ENCODE measurements at places on chromosomes 12 and 14.

DNA sequence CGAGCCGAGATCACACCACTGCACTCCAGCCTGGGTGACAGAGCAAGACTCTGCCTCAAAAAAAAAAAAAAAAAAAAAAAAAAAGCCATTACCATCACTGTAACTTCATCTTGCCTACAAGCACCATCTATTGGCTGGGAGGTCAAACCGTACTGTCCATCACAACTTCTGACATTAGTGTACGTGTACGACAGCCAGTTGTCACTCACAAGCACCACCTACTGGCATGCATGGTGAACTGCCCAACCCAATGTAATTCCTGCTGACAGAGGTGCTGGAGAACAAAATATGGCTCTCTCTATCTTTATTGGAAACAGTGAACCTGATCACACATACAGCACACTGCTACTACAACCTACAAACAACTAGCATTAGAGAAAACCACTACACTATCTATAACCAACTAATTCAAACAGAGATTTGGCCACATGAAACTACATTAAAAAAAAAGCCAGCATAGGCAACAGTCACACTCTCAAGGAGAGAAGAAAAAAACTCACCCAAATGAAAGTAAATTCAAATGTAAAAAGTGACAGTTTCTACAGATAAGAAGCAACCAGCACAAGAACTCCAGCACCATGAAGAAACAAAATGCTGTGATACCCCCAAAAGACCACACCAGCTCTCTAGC is 82.3 kb downstream of the PUS7L start:
- DNase-seq, result no peak

DNA sequence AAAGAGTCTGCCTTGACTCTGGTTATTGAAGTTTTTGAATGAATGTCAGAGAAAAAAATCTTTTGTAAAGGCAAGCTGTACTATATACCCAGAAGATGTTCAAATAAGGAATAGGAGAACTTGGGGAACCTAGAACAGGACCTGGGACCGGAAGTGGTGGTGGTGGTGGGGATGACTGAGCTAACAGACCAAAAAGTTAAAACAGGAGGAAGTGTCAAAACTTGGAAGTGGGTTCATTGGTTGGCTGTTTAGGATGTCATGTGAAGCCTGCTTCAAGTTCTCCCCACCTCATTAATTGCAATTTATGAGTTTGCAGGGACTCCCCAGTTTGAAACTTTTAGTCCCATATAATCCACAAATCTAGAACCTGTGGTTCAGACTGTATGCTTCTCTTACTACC is 26.2 kb downstream of the PLXNC1 start:
- DNase-seq, result no peak

DNA sequence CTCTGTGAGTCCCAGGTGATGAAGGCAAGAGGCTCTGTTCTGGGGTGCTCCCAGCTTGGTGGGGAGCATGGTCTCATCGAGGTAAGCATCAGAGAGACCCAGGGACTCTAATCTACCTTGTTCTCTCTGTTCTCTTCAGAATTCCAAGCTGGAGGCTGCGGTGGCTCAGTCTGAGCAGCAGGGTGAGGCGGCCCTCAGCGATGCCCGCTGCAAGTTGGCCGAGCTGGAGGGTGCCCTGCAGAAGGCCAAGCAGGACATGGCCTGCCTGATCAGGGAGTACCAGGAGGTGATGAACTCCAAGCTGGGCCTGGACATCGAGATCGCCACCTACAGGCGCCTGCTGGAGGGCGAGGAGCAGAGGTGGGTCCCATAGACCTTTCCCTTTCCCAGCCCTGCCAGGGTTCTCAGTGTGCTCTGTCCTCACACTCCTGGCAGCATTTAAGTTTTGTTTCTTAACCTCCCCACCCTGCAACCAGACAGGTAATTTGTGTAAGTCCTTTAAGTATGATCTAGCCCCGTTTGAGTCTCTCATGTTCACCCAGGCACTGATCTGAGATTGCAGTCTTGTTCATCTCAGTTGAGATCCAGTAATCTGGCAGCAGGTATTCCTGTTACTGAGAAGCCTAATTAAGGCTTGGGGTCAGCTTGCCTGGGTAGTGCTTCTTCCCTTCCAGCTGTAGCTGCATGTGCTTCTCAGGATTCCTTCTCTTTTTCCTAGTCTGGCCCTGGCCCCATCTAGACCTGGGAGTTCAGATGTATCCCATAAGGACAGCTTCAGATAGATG is 14.8 kb upstream of the KRT81 start:
- DNase-seq, result no peak

GRCh38 chr12:9888665-9889273 is 7.5 kb downstream of the KLRF2 start:
- DNase-seq, result no peak

- DNase-seq, result no peak
Observed at GRCh38 chr14:89469210-89470198, 52.5 kb upstream of the FOXN3 start.

DNA sequence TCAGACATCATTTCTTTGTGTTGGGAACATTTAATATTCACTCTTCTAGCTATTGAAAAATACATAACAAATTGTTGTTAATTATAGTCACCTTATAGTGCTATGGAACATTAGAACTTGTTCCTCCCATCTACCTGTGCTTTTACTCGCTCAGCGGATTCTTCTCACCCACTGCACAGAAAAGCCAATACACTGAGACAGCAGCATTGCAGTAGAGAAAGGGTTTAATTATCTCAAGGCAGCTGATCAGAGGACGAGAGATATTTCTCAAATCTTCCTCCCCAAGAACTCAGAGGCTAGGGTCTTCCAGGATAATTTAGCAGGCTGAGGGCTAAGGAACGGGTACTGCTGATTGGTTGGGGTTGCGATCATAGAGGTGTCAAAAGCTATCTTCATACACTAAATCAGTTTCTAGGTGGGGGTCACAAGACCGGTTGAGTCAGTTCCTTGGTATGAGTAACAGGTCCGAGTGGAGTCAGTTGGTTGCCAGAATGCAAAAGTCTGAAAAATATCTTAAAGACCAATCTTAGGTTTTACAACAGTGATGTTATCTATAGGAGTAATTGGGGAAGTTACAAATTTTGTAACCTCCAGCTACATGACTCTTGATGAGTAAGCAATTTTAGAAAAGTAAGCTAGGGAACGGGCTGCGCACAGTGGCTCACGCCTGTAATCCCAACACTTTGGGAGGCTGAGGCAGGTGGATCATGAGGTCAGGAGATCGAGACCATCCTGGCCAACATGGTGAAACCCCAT is 173.1 kb downstream of the FBXL14 start:
- no peak for DNase-seq

DNA sequence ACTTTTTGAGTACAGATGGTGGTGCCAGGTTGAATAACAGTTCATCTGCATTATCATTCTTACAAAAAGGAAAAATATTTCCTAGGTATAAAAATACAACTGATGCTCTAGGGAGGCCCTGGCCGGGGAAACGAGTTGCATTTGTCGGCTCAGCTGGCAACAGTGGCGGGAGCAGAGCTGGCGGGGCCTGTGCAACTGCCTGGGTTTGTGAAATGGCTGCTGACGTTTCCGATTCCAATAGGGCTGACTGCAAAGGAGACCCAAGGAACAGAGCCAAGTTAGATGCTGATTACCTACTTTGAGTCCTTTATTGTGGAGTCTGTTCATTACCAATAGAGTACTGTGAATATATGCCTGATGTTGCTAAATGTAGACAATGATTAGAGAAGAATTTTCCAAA is 25.8 kb upstream of the PHLDA1 start:
- no peak for DNase-seq

DNA sequence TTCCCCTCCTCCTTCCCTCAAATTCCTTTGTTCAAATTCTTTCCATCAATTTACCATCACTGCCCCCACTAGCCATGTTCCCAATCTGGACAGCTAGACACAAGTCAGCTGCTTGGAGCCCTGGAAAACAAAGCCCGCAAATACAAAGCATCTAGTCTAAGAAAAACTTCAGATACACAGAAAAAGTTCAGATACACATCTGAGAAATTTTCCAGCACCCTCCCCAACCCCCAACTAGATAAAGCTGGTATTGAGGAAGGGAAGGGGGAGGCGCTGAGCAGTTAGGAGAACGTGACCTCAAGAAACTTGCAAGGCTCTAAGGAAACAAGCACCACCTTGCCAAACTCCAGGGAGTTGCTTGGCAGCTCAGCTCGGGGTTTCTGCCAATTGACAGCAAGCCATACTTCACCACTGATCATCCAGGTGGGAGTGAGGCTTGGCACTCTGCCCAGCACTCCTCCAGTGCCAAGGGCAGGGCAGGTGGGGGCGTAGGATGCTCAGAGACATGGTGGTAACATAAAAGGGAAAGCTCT is 5.1 kb upstream of the CNIH1 start:
- DNase-seq, result no peak

- peak; percentile 70 for DNase-seq
Observed at GRCh38 chr14:105091517-105092170, 26.4 kb upstream of the GPR132 start.

- no peak for DNase-seq
Observed at GRCh38 chr12:27747111-27747820, 32.8 kb upstream of the KLHL42 start.

DNA sequence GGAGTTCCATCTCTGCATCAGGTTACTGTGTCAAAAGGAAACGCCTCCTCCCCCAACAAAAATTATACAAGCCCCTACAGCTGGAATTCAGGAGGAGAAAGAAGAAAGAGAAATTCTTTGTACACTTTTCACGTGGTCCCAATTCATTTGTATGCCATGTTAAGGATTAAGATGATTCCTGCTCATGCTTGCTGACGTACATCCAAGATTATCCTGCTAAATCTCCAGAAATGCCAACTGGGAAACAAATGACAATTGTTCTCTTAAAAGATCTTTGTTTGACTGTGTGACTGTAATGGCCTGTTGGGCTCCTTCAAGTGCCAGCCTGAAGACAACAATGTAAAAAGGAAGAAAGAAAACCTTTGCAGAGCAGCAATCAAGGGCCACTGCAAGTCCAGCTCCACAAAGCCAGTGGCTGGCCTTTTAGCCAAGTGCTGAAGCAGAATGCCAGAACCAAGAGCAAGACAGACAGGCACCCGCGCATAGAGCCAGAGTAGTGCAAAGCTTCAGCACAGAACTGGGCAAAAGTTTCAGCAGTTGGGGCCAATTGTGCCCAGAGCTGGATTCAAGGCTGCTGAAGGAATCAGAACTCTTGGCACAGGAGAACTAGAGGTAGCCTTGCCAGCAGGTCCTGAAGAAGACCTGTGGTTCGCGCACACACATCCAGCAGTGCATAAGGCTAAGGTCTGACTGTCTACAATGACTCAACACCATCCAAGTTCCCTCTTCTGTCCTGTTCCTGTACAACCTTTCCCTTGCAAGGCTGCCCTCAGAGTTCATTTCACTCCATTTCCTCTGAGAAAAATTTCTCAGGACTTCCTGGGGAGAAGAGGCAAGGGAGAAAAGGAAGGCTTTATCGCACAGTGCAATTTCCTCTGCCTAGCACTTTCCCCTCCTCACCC is 209.7 kb upstream of the BMP4 start:
- DNase-seq, result no peak

GRCh38 chr14:49446801-49447200 is 139.4 kb downstream of the RPS29 start:
- no peak for DNase-seq

- DNase-seq, result no peak
Observed at GRCh38 chr12:120012067-120012621, 23.1 kb downstream of the BICDL1 start.

- DNase-seq, result no peak
Observed at GRCh38 chr12:55001198-55001868, 16.8 kb upstream of the TESPA1 start.

GRCh38 chr12:103814436-103814835 is 26.6 kb downstream of the NT5DC3 start:
- DNase-seq, result no peak

DNA sequence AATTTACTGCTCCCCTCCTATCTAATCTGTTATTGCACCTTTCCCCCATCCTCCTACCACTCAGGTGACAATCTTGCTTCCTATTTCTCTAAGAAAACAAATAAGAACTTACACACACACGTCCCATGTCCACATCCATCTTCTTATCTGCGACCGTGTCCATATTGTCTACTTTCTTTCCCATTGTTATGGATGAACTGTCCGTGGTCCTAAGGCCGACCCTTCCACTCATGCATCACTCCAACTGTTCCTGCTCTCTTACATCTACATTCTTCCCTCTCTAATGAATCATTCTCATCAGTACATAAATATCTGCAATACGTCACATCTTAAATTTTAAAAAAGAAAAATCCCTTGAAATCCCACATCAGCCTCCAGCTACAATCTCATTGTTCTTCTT is 30.0 kb downstream of the ZFYVE1 start:
- no peak for DNase-seq

- DNase-seq, result no peak
Observed at GRCh38 chr12:39095636-39096330, 190.4 kb upstream of the CPNE8 start.

DNA sequence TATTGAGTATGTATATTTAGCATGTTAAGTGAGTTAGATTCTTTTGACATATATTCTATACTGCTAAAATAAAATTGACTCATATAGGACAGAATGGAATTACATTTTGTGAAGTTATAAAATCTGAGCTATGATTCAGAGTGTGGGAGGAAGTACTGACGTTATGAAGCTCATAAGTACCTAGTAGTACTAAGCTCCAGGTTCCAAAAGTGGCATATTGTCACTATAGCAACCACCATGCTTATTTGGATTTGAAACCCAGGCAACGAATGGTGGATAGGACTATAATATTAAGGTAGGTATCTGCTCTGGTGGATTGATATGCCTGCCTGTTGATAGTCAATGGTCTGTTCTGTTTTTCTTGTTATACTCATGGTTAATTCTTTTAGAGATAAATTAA is 2.2 kb upstream of the FBXO33 start:
- no peak for DNase-seq

- DNase-seq, result no peak
Observed at GRCh38 chr14:95906591-95906990, 30.0 kb downstream of the TUNAR start.

GRCh38 chr14:52079239-52079959 is 10.5 kb upstream of the NID2 start:
- no peak for DNase-seq

DNA sequence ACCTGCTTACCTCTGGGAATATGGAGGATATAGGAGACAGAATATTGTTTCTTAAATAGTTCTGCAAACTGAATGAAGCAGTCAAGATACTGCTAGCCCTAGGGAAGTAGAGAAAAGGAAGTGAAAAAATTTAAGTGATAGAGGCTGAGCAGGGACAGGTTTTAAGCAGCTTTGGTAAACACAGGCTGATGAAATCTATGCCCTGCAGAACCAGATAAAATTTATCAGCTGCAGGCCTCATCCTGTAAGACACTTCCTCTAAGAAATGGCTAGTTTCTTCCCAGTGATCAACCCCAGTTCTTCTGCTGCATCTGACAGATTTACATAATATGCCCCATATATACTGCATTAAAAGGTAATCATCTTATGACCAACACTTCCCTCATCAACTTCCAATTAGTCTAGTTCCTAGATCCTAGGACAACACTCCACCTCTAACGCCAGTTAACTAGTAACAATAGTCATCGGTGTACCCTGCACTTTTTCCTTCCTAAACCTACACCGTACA is 1.3 kb upstream of the ESYT1 start:
- DNase-seq, result no peak
